Cardiac muscle cell (in vitro differentiated cells and primary cell): ENCODE measurements at places on chromosomes 2 and 18. TPM values are rescaled to one million over a fixed set of nuclear protein-coding genes. Genes with fewer than 3 reads are reported as not detected.

The OTX1 gene
- 0.14 and 0.66 TPM in 2 replicates for total RNA-seq

GRCh38 chr2:100248971-100249370, 73.3 kb downstream of the LONRF2 start:
- H3K27me3 ChIP-seq, result peaks cover 7% of the 10 kb centered on the region
- no peaks in the 10 kb centered on the region for H3K4me1 ChIP-seq
- no peak for DNase-seq
- H3K4me3 ChIP-seq, result no peak overlapping the region

The IL1F10 gene
- not detected in 2 replicates for total RNA-seq

The ADRA2B gene
- 27.4 and 61.8 TPM in 2 replicates for total RNA-seq

The SCG2 gene
- 0.07 TPM in 1 of 2 replicates, not detected in the other for total RNA-seq

The CCDC74B gene
- 10.3 and 17.0 TPM in 2 replicates for total RNA-seq

The TAF4B gene
- 2.0 and 8.2 TPM in 2 replicates for total RNA-seq

The NRP2 gene
- total RNA-seq, result 41.6 and 166 TPM in 2 replicates

GRCh38 chr2:99158599-99158998, 3.8 kb downstream of the LIPT1 start:
- DNase-seq, result no peak
- H3K27me3 ChIP-seq, result no peaks in the 10 kb centered on the region
- H3K4me1 ChIP-seq, result peaks cover 12% of the 10 kb centered on the region
- H3K36me3 ChIP-seq, result peaks cover 2% of the 10 kb centered on the region
- no peak overlapping the region for H3K27ac ChIP-seq

- H3K4me3 ChIP-seq, result no peak overlapping the region
- no peaks in the 10 kb centered on the region for H3K36me3 ChIP-seq
- peak; percentile 22 for DNase-seq
- H3K27me3 ChIP-seq, result no peaks in the 10 kb centered on the region
Observed at GRCh38 chr2:8669157-8669817, 12.6 kb upstream of the ID2 start.

The CIB4 gene
- total RNA-seq, result 0.49 TPM in 1 of 2 replicates, not detected in the other
